ENCODE measurements at places on chromosomes 2 and 18.

DNA sequence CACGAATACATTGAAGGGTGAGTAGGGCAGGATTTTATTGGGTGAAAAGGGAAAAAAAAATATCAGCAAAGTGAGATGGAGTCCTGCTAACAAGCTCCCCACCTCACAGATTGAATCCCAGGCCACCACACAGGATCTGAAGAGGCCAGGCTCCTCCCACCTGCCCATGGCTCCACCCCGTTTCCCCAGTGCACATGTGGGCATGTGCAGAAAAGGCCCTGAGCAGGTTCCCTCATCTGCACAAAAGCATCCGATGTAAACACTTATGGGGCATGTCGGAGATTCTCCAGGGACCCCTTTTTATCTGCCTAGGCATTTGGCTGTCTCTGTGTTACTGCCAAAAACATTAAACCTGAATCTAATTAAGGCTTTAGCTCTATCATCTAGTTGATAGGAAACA is 35.2 kb downstream of the SKA1 start:
- DNase-seq: no peak

DNA sequence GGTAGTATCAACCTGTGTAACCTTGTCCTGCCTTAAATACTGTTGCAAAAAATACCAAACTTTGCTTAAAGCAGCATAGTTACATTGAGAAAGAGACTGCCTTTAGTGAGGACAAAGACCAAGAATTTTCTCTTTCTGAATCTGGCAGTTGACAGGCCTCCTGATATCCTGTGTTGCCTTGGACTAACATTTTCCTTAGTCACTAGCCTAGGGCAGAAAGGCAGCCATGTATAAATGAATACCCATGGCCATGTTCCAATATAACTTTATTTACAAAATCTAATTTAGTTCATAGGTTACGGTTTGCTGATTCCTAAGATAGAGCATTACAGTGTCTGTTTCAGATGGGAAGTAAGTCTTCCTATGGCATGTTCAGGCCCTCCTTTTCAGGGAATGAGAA is 895.4 kb downstream of the CNTNAP5 start:
- no peak for DNase-seq

- no peak for DNase-seq
These were observed 23.7 kb upstream of the TMX3 start for GRCh38 chr18:68738564-68738963.

GRCh38 chr2:9547262-9547991 is 8.2 kb downstream of the ADAM17 start:
- DNase-seq: no peak

- DNase-seq: no peak
These were observed 38.5 kb upstream of the PDCL3 start for GRCh38 chr2:100524331-100524730.

GRCh38 chr2:170578606-170579005 is 136.5 kb upstream of the SP5 start:
- no peak for DNase-seq

DNA sequence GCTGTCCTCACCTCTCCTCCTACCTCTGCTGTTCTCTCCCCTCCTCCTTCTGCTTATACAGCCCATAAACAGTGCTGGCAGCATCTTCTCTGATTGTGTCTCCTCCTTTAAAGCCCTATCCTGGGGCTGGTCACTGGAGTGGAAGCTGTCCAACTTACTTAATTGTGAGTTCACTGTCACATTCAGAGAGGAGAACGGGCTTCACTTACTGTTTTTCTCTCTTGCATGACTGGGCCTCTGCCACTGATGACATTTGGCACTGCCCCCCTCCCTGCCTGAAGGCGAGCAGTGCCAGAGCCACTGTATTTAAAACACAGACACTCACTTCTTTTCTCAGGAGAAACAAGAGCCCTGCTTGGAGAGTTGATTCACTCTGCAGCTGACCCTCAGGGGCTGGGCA is 12.3 kb downstream of the GAD1 start:
- DNase-seq: no peak

- DNase-seq: no peak
These were observed 714 bp downstream of the RPIA start for GRCh38 chr2:88692187-88692586.

- no peak for DNase-seq
These were observed 96.8 kb downstream of the POLE4 start for GRCh38 chr2:75055142-75055819.
